Liver (tissue), 10 donors: ENCODE measurements at places on chromosomes 6 and 20. TPM values are rescaled to one million over a fixed set of nuclear protein-coding genes. Genes with fewer than 3 reads are reported as not detected.

DNA sequence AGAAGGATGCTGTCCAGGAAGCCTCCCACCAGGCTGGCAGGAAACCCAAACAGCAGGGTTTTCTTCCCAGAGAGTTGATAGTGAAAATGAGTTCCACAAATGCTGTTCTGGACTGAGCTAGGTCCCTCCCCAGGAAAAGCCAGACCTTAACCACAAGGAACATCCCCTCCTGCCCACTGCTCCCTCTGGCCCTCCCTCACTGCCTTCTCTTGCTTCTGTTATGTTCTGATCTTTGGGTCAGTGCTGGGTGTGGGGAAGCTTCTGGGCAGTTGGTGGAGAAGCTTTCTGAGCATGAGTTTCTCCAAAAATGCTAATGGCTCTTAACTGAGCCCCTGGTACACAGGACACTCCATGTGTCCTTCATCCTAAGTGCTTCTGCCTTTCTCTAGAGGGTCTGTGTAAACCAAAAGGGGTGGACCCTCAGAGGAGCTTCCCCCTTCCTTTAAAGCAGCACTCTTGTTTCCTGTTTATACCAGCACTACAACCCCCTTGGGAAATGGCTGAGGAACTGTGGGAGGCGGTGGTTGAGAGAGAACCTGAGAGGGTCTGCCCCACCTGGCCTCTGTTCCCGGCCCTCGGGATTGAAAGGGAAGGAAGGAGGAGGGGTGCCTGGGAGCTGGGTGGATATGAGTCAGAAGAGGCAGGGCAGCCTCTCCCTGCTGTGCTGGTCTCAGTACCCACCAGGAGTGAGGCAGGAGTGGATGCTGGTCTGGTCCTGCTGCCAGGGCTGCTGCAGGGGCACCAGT lies 42.0 kb downstream of the CDS2 start:
- H3K27me3 ChIP-seq, result no peaks in the 10 kb centered on the region
- no peak for DNase-seq
- H3K27ac ChIP-seq, result peak overlapping the region; percentile 15
- no peaks in the 10 kb centered on the region for H3K36me3 ChIP-seq
- H3K4me1 ChIP-seq, result peaks cover 19% of the 10 kb centered on the region

GRCh38 chr20:51198876-51199523 lies 176.1 kb upstream of the KCNG1 start:
- no peak overlapping the region for H3K27ac ChIP-seq
- no peaks in the 10 kb centered on the region for H3K4me1 ChIP-seq
- no peaks in the 10 kb centered on the region for H3K27me3 ChIP-seq
- no peak overlapping the region for H3K4me3 ChIP-seq
- DNase-seq, result no peak
- no peaks in the 10 kb centered on the region for H3K36me3 ChIP-seq

DNA sequence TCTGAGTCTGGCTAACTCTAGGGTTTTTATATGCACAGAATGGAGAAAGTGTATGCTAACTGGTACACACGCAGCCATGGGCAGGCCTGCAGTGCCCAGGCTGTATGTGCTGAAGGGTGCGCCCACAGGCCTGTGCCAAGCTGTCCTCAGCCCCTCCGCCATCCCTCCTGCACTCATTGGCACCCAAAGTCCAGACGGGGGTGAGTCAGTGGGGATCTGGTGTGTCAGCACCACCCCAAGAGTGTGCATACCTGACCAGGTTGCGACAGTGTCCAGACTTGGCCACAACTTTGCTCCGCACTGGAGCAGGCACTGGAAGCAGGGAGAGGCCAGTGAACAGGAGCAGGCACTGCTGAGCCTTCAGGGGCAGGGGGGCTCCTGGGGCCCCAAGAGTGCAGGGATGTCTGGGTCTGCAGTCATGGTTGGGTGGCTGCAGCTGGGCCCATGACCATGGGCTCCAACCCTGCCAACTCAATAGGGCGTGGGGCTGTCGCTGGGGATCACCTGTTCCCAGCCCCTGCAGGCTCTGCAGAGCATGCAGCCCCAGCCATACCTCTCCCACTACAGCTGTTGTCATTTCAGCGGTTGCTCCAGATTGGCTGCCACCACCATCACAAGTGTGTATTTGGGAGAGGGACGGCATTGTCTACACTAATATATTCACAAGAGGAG lies 717.8 kb downstream of the EPHA7 start:
- H3K4me3 ChIP-seq, result no peak overlapping the region
- H3K4me1 ChIP-seq, result no peaks in the 10 kb centered on the region
- no peak overlapping the region for H3K27ac ChIP-seq
- DNase-seq, result no peak

- no peak overlapping the region for H3K4me3 ChIP-seq
- peaks cover 8% of the 10 kb centered on the region for H3K4me1 ChIP-seq
- no peak for DNase-seq
- peak overlapping the region; percentile 23 for H3K27ac ChIP-seq
Observed at GRCh38 chr6:106084989-106085691, 996 bp upstream of the PRDM1 start.

DNA sequence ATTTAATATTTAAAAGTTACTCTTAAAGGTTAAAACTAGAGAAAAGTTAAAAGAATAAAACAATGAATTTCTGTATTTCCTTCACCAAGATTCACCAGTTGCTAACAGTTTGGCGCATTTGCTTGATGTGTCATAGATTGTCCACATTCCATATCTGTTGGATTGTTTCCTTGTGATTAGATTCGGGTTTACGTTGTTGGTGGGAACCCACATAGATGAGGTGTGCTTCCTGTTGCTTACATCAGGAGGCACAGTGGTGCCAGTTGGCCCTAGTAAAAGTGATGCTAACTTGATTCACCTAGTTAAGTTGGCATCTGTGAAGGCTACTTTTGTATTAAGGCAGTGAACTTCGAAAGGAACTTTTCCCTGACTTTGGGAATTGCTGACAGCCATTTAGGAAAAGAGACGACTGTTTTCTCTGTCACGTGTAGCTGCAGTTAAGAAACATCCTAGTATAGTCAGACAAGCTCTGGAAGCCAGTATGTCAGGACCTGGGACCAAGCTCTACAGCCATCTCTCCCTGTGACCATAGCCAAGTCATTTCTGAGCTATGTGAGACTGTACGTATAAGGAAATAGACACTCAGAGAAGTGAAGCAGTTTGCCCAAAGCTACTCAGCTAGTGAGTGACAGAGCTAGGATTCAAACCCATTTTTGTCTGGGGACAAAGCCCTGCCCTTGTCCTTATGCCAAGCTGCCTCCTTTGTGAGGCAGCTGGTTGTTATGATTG lies 49.0 kb downstream of the PPARD start:
- no peak overlapping the region for H3K27ac ChIP-seq
- no peaks in the 10 kb centered on the region for H3K4me1 ChIP-seq
- no peak for DNase-seq
- H3K4me3 ChIP-seq, result no peak overlapping the region
- H3K27me3 ChIP-seq, result no peaks in the 10 kb centered on the region
- no peaks in the 10 kb centered on the region for H3K36me3 ChIP-seq

- no peak overlapping the region for H3K27ac ChIP-seq
- H3K27me3 ChIP-seq, result no peaks in the 10 kb centered on the region
- H3K36me3 ChIP-seq, result no peaks in the 10 kb centered on the region
- H3K4me1 ChIP-seq, result no peaks in the 10 kb centered on the region
- DNase-seq, result no peak
Observed at GRCh38 chr6:34315780-34316179, 67.0 kb upstream of the SMIM29 start.

- no peaks in the 10 kb centered on the region for H3K4me1 ChIP-seq
- no peak for DNase-seq
- H3K4me3 ChIP-seq, result no peak overlapping the region
Observed at GRCh38 chr6:92181347-92181746, 1238.0 kb downstream of the EPHA7 start.

GRCh38 chr6:146316175-146316495 lies 227.5 kb upstream of the RAB32 start:
- H3K4me3 ChIP-seq, result no peak overlapping the region
- H3K27me3 ChIP-seq, result no peaks in the 10 kb centered on the region
- DNase-seq, result no peak

DNA sequence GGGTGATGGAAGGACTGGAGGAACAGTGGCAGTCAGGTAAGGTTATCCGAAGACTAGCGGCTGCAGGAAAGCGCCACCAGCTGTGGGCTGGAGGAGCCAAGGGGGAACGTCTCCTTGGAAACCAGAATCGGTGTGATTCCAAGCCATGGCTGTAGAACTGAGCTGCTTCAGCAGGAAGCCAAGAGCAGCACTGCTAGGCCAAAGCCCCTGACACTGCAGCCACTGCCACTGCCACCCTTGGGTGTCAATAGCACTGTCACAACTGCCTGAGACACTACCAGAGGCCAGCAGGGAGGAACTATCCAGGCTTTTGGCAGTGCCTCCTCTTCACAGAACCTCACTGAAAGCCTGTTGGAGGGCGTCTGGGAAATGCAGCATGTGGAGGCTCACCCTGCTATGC lies 289.6 kb upstream of the SUPT3H start:
- H3K36me3 ChIP-seq, result no peaks in the 10 kb centered on the region
- no peak overlapping the region for H3K27ac ChIP-seq
- DNase-seq, result no peak
- no peak overlapping the region for H3K4me3 ChIP-seq

Gene SLC12A5
- 1.5 TPM for polyA plus RNA-seq

Gene OPN5
- polyA plus RNA-seq, result not detected
